ENCODE measurements at places on chromosomes 5 and 9.
A peak's percentile ranks its signal among the peaks of the same experiment; 100 is the strongest.

- DNase-seq = no peak
Measured at GRCh38 chr5:88952996-88953643, 70.1 kb upstream of the MEF2C start.

DNA sequence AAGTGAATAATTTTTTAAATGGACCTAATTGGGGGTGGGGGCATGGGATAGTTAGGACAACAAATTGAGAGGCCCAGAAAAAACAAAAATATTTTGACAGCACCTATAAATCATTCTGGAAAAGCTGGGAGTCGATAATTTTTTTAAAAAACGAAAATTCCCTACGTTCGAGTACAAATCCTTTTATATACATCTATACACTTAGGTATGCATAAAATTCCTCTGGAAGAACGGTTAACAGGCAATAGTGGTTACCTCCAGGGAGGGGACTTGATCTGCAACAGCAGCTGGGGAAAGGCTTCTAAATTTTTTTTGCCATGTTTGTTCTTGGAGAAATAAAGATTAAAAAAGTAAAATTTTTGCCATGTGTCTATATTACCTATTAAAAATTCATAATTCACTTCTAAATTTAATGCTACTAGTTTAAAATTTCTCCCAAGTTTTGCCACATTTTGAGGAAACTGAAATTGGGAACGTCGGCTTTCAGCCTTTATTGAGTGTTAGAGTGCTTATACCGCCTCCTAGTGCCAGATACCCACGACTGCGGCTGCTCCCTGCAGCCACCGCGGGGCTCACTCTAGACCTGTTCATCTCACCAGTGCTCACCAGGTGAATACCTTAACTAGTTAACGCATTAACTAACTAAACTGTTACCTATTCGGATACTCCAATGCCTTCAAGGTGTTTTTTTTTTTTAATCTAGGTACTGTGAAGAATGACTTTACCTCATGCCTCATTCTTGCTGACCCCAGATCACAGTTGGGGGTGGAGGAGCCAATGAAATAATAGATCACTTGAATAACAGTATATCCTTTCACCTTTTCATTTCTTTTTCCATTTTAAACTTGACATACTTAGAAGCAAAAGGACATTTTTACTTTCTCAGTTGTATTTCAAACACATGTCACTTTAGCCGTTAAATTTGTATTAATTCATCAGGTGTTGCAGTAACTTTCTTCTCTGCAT is 1.8 kb upstream of the BHMT start:
- peak; percentile 28 for DNase-seq

- DNase-seq = no peak
Measured at GRCh38 chr9:126411225-126411947, 84.8 kb downstream of the MVB12B start.

DNA sequence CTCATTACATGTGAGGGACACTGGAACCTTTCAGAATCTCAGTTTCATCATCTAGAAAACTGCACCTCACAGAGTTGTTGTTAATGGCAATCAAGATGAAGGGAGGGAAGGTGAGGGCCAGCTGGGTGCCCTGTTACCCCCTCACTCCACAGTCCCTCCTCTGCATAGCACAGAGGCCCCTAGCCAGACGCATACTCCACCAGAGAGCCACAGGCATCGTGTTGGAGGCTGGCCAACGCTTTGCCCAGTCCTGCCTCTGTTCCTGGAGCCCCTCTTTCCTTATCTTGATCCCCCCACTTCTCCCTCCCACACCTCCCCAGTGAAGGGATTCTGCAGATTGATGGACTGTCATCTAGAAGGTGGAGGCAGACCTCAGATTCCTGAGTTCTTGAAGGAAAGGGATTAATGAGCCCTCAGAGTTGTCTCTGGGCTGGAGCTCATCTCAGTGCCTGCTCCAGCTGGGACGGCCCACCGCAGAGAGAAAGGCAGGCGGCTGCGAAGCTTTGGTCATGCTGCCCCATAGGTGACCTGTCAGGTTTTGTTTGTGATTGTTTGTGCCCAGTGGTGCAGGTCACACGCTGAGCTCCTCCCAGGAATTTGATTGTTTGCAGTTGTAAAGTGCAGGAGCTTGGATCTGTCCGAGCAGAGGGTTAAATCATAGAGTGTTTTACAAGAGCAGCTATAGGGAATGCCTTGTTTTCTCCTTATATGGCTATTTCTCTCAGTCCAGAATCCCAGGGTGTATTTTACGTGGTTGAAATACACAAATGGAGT is 487.3 kb downstream of the CCDC171 start:
- DNase-seq = peak; percentile 7

GRCh38 chr9:107502464-107502863 is 12.9 kb upstream of the KLF4 start:
- no peak for DNase-seq

DNA sequence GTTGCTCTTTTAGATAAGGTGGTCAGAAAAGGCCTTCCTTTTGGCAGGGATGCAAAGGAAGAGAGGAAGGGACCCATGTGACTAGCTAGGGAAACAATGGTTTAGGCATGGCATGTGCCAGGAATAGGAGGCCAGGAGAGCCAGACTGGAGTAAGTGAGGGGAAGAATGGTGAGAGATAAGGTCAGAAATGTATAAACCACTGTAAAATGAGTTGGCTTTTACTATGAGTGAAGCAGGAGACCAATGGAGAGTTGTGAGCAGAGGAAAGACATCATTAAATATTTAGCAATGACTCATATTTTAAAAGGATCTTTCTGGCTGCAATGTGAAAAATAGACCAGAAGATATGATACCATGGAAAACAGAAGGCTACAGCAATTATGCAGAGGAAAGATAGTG is 50.9 kb downstream of the AP3B1 start:
- DNase-seq = no peak

DNA sequence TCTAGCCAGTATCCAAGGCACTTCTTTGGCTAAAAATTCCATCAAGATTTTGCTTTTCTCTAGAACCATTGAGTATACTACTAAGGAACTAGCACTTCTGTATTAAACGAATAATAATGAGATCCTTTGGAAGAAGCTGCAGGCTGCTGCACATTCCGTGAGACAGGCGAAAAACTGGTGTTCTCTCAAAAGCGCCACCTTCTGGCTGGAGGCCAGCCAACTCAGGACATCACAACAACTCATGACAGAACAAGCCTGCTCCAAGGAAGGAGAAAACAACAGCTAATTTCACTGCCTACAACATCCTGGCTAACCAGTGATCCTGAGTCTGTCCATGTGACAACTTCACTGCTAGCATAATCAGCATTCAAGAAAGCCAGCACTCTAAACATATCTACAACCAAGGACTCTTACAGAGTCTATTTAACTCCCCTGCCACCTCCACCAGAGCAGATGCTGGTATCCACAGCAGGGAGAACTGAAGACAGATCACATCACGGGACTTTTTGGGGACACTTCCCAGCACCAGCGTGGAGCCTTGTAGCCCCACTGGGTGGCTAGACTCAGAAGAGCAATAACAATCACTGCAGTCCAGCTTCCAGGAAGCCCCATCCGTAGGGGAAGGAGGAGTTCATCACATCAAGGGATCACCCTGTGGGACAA is 150.5 kb downstream of the YTHDC2 start:
- peak; percentile 45 for DNase-seq

DNA sequence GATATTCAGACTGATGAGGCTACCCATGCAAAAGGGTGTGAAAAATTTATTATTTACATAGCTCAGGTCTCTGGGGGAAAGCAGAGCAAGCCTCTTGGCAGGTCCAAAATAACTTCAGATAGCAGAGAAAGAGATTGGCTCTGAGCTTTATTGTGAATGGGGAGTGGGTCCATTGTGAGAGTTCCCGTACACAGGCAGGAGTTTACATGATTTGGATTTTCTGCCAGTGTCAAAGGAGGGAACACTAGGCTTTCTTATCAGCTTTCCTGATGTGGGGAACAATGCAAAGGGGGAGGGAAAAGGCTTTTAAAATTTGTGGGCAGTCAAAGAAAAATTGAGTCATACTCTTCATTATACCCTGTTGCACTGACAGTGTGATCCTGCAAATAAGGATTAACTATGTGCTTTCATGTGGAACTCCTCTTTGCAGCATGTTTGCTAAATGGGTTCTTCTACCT is 615.0 kb upstream of the RIOK2 start:
- DNase-seq = no peak

DNA sequence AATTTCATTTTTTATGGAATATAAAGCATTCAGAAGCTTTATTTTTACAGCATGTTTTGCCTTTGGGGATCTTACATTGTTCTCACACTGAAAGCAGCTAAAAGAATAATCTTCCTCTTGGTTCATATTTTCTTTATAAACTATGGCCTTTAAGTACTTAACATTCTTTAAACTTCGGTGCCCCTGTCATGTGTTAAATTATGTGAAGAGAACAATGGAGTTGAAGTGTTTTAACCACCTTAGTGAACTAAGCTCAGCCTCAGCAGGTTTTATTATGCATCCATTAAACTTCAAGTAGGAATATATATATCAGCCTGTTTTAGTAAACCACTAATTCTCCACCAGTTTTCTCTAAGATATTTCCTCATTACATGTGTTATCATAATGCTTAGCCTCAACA is 371.4 kb upstream of the CDH18 start:
- DNase-seq = no peak

DNA sequence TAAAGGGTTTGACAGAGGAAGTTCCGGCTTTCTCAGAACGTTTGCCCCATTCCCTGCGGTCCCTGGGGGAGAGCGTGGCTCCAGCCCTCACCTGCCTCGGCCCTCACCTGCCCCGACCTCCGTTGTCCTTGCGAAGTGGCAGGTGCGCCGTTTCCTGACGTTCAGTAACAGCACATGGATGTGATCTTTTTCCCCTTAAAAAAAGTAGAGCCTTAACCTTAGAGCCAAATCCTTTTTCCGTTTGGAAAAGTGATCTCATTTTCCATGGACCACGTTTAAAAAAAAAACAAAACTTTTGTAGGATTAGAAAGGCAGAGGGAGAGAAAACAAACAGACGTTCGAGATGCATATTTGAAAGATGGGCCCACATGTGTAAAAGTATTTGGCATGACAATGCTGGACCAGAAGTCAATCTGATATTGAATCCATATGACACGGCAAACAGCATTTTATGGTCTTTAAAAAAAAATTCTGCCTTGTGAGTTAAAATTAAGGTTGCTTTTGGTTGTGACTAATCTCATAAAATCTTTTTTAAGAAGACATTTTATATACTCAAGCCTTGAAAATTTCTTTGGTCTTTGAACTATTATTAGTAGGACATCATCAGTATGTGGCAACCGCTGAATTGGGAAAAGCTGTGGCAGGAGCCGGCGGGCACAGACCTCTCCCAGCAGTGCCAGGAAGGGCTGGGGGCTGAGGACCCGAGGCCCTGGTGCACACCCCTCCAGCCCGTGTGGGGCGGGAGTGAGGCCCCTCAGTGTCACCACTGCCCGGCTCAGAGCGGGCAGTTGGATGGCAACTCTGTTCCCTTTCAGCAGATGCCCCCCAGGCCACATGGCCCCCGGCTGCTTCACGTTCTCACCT is 42.5 kb upstream of the EXOC3 start:
- DNase-seq = no peak

GRCh38 chr5:89302102-89302891 is 419.3 kb upstream of the MEF2C start:
- DNase-seq = no peak

GRCh38 chr5:163758283-163758711 is 252.9 kb downstream of the MAT2B start:
- no peak for DNase-seq

- no peak for DNase-seq
Measured at GRCh38 chr9:126205845-126206498, 120.7 kb upstream of the MVB12B start.

GRCh38 chr5:68711293-68712200 is 382.3 kb upstream of the SLC30A5 start:
- DNase-seq = no peak

GRCh38 chr5:172835290-172835993 is 1.4 kb downstream of the ERGIC1 start:
- DNase-seq = no peak

DNA sequence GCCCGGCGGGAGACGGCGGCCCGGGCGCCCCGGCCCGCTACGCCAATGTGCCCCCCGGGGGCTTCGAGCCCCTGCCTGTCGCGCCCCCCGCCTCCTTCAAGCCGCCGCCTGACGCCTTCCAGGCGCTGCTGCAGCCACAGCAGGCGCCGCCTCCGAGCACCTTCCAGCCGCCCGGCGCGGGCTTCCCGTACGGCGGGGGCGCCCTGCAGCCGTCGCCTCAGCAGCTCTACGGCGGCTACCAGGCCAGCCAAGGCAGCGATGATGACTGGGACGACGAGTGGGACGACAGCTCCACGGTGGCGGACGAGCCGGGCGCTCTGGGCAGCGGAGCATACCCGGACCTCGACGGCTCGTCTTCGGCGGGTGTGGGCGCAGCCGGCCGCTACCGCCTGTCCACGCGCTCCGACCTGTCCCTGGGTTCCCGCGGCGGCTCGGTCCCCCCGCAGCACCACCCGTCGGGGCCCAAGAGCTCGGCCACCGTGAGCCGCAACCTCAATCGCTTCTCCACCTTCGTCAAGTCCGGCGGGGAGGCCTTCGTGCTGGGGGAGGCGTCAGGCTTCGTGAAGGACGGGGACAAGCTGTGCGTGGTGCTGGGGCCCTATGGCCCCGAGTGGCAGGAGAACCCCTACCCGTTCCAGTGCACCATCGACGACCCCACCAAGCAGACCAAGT is 723 bp downstream of the SNX18 start:
- peak; percentile 55 for DNase-seq

GRCh38 chr5:19584131-19584530 is 403.9 kb downstream of the CDH18 start:
- no peak for DNase-seq

- DNase-seq = no peak
Measured at GRCh38 chr9:38272710-38273109, 119.8 kb upstream of the ALDH1B1 start.

- no peak for DNase-seq
Measured at GRCh38 chr5:118967059-118967508, 21.3 kb downstream of the DTWD2 start.

- no peak for DNase-seq
Measured at GRCh38 chr5:10338686-10339057, 14.8 kb upstream of the MARCHF6 start.

DNA sequence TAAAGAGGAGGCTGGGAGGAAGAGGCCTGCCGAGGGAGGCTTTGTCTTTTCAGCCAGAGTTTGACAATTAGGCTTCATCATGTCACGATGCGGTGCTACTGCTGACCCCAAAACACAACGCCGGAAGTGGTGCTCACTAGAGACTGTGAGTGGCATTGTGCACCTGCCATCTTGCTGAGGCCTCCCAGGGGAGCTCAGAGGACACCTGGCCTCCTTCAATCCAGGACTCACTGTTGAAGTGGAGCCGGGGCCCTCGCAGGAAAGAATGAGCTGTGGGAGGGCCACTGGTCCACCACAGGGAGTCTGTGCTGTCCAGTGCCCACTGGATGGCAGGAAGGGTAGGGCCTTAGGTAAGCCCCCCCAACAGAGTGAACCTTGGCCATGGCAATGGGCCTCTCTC is 12.7 kb upstream of the SLC25A48 start:
- DNase-seq = no peak

DNA sequence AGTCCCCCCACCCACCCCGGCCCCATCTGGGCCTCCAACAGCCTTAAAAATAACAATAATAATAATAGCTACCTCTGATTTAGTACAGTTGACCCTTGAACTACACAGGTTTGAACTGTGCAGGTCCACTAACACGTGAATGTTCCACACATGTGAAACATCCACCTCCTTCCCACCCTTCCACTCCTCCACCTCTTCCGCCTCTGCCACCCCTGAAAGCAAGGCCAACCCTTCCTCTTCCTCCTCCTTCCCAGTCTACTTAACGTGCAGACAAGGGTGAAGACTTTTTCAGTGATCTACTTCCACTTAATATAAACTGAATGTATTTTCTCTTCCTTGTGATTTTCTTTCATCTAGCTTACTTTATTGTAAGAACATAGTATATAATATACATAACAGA is 10.8 kb downstream of the PDGFRB start:
- DNase-seq = no peak

GRCh38 chr5:36694351-36694750 is 87.9 kb downstream of the SLC1A3 start:
- DNase-seq = no peak

GRCh38 chr9:109627042-109627441 is 128.9 kb upstream of the PTPN3 start:
- DNase-seq = no peak
